GM23338 (cell line): ENCODE measurements at places on chromosomes 4 and X. TPM values are rescaled to one million over a fixed set of nuclear protein-coding genes. Genes with fewer than 3 reads are reported as not detected.

The LIMCH1 gene
- polyA plus RNA-seq = 1.5 and 1.7 TPM in 2 replicates

The XK gene
- polyA plus RNA-seq = 0.28 and 0.29 TPM in 2 replicates

The MXRA5 gene
- 0.45 and 0.52 TPM in 2 replicates for polyA plus RNA-seq

The ADH6 gene
- 0.40 and 0.58 TPM in 2 replicates for polyA plus RNA-seq

The DACH2 gene
- 2.0 and 2.4 TPM in 2 replicates for polyA plus RNA-seq

The KIT gene
- 8.7 and 9.0 TPM in 2 replicates for polyA plus RNA-seq

The MAMLD1 gene
- polyA plus RNA-seq = 0.12 and 0.13 TPM in 2 replicates

The PLAC1 gene
- polyA plus RNA-seq = 0.50 and 0.89 TPM in 2 replicates

The PCDH19 gene
- polyA plus RNA-seq = 0.87 and 1.6 TPM in 2 replicates

The SPANXA2 gene
- not detected in 2 replicates for polyA plus RNA-seq

The MTNR1A gene
- polyA plus RNA-seq = 0.32 and 0.35 TPM in 2 replicates

The SLC7A11 gene
- 8.3 and 10.0 TPM in 2 replicates for polyA plus RNA-seq

The FABP2 gene
- polyA plus RNA-seq = not detected in 2 replicates

The TMEM35A gene
- 4.2 and 4.3 TPM in 2 replicates for polyA plus RNA-seq

The SULT1E1 gene
- not detected in 2 replicates for polyA plus RNA-seq

The SORCS2 gene
- 0.30 and 0.47 TPM in 2 replicates for polyA plus RNA-seq

The RHOXF2 gene
- 0.27 and 0.66 TPM in 2 replicates for polyA plus RNA-seq

The MFAP3L gene
- polyA plus RNA-seq = 2.5 and 3.4 TPM in 2 replicates
